ENCODE measurements at places on chromosomes 2 and 18.

GRCh38 chr2:48707466-48707865, 48.1 kb downstream of the LHCGR start:
- DNase-seq, result no peak

- DNase-seq, result no peak
Measured at GRCh38 chr2:54531558-54531957, 75.4 kb downstream of the SPTBN1 start.

GRCh38 chr2:47488870-47489584, 86.1 kb downstream of the MSH2 start:
- no peak for DNase-seq

GRCh38 chr2:227701556-227701955, 16.3 kb downstream of the SLC19A3 start:
- DNase-seq, result no peak

DNA sequence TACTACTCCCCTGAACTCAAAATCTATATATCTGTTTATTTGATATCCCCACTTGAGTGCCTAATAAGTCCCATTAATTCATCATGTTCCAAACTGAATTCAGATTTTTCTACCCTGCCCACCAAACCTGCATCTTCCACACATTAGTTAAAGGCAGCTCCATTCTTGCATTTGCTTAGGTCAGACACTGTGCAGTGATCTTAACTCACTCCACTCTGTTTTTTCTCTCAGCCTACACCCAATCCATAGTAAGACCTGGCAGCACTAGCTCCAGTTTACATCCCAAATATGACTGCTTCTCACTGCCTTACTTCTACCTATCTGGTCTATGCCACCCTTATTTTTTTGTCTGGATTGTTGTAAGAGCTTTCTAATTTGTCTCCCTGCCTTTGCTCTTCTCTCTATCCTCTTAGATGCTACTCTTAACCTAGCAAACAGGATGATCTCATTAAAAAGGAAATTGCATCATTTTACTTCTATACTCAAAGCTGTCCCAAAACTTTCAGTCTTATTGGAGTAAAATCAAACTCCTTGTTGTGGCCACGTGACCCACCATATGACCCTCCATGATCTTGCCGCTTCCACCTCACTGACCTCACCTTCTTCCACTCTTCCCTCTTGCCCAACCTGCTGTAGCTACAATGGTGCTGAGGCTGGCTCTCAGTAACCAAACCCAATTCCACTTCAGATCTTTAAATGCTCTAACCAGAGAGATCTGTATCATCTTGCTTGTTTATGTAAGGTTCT, 274.9 kb upstream of the FANCL start:
- no peak for DNase-seq

- no peak for DNase-seq
Measured at GRCh38 chr18:57827646-57828045, 24.5 kb upstream of the ATP8B1 start.

GRCh38 chr2:216541505-216541904, 42.9 kb downstream of the RPL37A start:
- no peak for DNase-seq

DNA sequence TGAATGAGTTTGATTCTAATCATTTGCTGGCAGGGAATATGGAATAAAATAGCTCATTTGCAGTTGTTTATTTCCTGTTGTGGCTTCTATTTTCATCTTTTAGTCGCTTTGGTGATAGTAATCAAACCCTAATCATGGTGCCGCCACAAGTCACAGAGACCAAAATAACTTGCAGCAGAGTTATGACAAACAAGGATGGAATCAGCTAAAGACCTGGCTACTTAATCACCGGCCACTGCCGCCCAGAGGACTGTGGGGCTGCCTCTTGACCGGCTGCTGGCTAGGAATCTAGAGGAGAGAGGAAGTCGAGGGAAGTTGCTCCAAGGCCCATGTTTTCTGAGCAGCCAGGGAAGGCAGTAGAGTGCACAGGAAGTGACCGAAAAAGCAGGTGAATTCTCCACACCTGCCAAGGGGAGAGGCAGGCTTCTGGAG, 5.1 kb upstream of the SMAD7 start:
- no peak for DNase-seq

DNA sequence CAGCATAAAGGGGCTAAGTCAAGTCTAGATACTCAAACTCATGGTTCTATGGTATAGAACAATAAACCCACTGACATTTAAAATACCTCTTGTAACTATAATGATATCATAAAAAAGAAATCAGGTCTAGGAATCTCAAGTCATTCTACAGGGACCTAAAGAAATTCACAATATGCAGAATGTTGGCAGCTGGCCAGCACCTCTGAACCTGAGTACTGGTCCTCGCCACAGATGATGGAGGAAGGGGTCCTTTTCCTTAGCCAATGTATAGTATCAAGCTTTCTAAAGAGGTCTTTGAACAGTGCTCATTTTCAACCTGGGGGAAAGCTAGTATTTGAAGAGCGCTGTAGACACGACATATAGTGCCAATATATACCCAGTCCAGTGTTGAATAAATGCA, 108.4 kb upstream of the ITGB6 start:
- DNase-seq, result no peak

- DNase-seq, result no peak
Measured at GRCh38 chr2:46690825-46691224, 211.5 kb downstream of the TMEM247 start.

DNA sequence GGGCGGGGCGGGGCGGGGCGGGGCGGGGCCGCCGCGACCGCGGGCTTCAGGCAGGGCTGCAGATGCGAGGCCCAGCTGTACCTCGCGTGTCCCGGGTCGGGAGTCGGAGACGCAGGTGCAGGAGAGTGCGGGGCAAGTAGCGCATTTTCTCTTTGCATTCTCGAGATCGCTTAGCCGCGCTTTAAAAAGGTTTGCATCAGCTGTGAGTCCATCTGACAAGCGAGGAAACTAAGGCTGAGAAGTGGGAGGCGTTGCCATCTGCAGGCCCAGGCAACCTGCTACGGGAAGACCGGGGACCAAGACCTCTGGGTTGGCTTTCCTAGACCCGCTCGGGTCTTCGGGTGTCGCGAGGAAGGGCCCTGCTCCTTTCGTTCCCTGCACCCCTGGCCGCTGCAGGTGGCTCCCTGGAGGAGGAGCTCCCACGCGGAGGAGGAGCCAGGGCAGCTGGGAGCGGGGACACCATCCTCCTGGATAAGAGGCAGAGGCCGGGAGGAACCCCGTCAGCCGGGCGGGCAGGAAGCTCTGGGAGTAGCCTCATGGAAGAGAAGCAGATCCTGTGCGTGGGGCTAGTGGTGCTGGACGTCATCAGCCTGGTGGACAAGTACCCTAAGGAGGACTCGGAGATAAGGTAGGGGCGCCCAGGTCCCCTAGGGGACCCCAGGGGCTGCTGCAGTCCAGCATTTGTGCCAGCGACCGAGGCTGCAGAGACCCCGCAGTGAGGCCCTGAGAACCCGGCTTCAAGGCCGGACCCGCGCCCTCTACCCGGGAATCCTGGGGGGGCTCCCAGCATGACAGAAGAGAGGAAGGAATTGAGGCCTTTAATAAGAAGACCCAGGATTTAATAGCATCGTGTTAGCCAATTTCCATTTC, at the start of gene KHK:
Gene KHK, plus strand, starts transcription at position 49 of the 870 bp plus-strand sequence. Its CDS starts 488 bp downstream, at position 537.
- DNase-seq, result no peak

- DNase-seq, result no peak
Measured at GRCh38 chr2:186325827-186326535, 160.1 kb upstream of the ZC3H15 start.

DNA sequence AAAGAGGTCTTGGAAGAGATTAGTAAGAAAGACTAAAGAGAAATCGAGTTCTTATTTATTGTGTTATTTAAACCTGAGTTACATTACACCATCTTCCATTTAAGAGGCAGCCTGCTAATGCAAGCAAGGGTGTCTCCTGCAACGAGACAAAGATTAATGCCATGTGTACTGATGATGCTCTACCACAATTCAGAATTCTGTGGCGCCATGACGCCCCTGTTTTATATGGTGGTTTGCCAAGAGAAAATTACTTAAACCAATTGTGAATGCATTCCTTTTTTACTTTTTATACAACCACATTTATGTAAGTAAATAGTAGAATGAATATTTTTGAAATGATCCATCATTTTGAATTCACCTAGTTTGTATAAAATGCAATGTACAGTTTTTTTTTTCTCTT, 356.1 kb upstream of the ZEB2 start:
- DNase-seq, result no peak

DNA sequence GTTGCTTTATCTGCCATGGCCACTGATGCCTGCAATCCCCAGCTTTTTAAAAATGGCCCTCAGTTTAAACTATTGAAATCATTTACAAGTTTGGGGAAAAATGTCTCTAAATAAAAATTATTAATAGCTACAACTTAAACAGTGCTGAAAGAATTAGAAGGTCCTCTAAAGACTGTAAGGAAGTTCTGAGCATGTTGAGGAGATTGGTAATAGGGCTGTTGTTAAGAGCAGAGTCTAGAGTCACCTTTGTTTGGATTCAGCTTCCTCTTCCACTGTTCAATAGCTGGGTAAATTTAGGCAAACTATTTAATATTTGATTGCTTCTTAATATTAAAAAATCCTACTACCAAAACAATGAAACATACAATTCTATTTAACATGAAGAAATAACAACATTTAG, 1127.1 kb upstream of the DDX18 start:
- DNase-seq, result no peak

- no peak for DNase-seq
Measured at GRCh38 chr2:144181001-144181400, 338.9 kb downstream of the ZEB2 start.

DNA sequence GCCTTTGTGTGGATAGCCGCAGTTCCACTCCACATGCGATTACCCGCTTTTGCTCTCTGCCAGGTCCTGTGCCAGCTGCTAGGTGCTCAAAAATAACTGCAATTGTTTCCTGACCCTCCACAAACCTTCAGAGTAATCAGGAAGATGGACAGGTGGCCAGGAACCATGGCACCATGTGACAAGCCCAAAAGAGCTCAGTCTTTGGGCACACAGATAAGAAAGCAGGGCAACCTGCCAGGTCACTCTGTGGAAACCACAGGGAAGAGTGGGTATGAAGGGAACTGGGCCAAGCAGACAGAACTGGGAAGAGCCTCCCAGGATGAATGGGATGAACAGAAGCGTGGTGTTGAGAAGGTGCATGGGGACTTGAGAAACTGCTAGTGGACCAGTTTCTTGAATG, 79.4 kb upstream of the AGAP1 start:
- no peak for DNase-seq

DNA sequence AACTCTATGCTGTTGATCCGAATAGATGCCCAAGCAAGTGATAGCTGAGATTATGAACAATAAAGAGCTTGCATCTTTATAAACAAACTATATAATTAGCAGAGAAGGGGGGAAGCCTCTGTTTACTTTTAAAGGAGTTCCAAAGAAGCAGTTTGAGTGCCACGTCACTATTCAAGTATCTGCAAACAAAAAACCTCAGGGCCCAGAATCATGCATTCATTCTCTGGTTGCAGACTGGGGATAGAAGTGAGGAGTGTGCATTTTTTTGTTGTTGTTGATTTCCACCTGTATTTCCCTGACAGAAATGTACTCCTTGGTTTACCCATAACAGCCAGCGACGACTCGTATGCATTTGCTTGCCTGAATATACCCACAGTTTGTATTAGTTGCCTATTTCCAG, 264.3 kb downstream of the PTGR3 start:
- no peak for DNase-seq

DNA sequence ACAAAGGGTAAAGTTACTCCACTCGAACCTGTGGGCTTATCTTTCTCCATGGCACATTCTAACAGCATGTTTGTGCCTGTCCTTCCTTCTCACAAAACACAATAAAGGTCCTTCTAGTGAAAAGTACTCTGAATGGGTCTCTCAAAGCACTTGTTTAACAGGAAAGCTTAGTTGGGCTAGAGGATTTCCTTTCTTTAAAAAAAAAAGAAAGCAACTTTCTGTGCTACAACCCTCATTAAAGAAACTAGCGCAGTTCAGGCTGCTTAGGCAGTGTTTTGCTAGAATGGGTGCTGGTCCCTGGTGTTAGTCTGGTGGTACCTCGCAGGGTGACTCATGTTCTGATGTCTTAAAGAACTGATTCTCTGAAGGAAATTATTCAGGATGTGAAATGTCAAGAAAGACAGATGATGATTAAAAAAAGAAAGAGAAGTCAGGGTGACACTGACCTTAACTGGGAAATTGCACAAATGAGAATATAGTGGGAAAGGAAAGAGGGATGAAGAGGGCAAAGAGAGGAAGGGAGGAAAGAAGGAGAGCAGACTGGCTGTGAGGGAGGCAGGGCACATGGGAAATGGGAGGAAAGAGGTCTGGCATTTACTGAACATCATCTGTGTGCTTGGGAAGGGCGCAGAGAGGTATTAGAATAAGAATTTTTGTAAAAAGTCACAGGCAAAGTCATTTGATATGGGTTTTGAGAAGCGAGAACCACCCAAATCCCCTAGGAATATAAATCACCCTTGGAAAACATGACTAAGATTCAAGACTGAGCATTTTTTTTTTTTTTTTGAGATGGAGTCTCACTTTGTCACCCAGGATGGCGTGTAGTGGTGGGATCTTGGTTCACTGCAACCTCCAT, 74.9 kb downstream of the ATP8B1 start:
- DNase-seq, result no peak

GRCh38 chr2:152354909-152355308, 19.9 kb downstream of the FMNL2 start:
- no peak for DNase-seq

- no peak for DNase-seq
Measured at GRCh38 chr2:18630101-18630500, 40.7 kb upstream of the NT5C1B start.

DNA sequence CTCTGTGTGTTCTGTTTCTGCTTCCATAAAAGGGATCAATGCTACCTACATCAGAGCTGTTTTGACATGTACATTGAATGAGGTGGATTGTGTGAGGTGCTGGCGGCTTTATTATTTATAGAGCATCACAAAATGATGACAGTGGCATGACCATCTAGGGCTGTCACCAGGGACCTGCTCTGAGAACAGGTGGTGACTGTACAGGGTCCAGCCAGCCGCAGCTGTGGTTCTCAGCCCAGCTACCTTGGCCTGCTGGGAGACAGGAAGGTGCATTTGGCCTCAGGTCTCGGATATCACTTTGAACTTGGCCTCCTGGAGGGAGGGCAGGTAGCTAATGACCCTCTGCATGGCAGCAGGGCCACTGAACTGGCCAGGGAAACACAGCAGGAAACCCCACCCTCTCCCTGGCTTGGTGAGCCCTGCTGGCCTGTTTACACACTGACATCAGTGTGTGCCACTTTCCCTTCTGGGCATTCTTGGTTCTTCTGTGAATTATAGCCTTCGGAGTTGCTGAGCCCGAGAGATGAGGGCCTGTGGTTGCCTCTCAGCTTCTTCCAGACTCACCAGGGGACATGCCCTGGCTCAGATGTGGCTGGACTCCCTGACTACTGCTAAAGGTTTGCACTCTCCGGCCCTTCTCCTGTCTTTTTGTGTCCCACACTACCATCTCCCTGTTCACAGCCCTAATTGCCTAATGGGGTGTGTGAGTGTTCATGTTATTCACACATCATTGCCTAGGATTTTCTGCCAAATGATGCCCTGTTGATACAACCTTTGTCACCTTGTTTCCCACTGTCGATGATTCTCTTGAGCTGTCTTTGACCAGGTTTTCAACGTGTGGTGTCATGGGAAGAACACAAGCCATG, 109.2 kb upstream of the RAB12 start:
- no peak for DNase-seq

- DNase-seq, result no peak
Measured at GRCh38 chr2:239869272-239870155, 155.6 kb downstream of the NDUFA10 start.

GRCh38 chr2:151247432-151247831, 14.2 kb downstream of the RBM43 start:
- DNase-seq, result no peak

GRCh38 chr2:205680903-205681302, 1.4 kb upstream of the NRP2 start:
- DNase-seq, result no peak
